Activated T-helper 1 cell treated with Interleukin-2 at 50 U/mL for 16 hours (primary cell): ENCODE measurements at places on chromosomes 4 and X.

DNA sequence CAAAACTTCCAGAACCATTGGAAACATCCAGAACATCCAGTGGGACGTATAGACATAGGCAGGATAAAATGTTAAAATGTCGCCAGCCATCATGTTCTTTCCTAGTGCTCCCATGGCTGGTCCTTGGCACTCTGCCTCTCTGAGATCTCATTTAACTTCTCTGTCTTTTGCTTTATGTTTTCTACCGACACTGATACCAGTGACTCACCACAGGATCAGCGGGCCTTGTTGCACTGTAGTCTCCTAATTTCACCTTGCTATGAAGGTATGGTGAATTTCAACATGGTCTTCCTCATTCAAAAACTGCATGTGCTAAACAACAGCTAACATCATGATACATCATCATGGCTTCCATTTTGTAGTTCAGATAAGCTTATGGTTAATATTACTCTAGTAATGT lies 521.0 kb upstream of the IGFBP7 start:
- no peak for DNase-seq

- DNase-seq, result no peak
Measured at GRCh38 chr4:123182289-123182688, 214.3 kb upstream of the SPRY1 start.

DNA sequence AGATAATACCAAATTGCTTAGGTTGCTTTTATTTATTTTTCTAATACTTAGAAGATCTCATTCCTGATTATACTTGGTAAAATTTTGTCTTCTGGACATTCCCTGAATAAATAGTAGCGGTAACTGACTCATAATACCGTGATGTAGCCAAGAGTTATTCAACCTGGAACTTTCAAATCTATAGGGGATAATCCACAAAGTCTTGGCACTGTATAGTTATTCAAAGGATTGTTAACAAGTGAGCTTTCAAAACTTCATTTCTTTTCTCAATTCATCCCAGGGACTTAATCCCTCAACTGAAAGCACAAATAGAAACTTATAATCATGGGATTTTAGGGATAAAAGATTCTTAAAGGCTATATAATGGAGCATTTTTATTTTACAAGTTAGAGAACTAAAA lies 1383.3 kb downstream of the FAM133A start:
- DNase-seq, result no peak

DNA sequence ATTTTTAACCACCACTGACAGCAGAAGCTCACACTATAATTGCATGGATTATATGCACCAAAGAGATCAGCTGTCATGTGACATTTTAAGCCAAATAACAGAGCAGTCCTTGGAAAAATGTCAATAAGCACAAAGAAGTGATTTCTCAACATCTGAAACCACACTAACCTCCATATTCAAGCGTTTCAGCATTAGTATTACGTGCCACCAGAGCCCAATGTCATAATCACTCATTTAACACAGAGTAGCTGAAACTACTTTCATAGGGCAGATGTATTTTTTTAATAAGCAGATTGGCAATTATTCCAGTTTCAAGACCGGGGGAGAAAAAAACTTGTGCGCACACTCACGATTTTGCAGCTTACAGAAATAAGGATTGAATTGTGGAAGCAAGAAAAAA lies 76.6 kb downstream of the SH3KBP1 start:
- DNase-seq, result no peak

DNA sequence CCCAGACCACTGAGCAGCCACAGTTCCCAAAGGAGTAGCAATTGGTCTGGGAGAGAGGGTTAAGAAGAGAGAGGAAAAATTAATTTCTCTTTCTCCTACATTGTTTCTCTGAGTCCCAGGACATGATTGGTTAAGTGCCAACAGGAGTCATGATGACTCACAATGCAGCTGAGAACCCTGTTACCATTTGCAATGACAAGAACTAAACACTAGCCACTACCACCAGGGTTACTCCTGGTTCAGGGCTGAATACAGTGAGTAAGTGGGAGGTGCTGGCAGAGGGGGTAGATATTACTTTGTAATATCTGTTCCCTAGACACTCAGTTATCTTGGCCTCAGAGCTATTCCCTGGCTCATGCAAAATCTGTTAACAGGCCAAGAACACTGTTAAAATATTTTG lies 18.0 kb downstream of the ETDC start:
- DNase-seq, result no peak

DNA sequence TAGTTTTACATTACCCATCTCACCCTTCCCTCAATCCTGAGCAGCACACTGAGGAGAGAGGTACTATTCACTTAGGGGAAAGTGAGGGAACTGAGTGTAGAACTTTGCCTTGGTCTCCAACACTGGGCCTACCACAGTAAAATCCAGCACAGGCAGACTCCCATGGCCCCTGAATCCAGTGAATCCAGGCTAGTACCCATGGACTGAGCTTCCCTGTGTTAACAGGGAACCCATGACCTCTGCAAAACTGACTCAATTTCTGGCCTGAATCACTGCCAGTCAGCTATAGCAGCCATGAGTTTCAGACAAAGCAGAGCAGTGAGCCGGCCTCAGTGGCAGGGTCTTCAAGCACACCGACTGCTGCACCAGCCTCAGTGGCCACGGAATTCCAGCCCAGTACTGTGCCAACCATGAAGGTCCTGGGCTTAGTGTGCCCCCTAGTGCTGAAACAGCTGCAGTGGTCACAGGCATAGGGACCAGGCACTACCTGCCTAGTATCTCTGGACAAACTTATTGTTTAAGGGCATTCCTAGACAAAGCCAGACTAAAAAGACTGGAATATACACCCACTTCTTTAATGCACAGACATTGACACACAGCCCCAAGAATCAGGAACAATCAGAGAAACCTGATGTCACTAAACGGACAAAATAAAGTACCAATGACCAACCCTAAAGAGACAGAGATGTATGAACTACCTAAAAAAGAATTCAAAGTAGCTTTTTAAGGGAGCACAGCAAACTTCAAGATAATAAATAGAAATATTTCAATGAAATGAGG lies 127.4 kb upstream of the RPL34 start:
- DNase-seq, result no peak

- no peak for DNase-seq
Measured at GRCh38 chr4:113899271-113900070, 80.0 kb downstream of the ARSJ start.

- no peak for DNase-seq
Measured at GRCh38 chr4:52015366-52015765, 4.8 kb downstream of the LRRC66 start.

DNA sequence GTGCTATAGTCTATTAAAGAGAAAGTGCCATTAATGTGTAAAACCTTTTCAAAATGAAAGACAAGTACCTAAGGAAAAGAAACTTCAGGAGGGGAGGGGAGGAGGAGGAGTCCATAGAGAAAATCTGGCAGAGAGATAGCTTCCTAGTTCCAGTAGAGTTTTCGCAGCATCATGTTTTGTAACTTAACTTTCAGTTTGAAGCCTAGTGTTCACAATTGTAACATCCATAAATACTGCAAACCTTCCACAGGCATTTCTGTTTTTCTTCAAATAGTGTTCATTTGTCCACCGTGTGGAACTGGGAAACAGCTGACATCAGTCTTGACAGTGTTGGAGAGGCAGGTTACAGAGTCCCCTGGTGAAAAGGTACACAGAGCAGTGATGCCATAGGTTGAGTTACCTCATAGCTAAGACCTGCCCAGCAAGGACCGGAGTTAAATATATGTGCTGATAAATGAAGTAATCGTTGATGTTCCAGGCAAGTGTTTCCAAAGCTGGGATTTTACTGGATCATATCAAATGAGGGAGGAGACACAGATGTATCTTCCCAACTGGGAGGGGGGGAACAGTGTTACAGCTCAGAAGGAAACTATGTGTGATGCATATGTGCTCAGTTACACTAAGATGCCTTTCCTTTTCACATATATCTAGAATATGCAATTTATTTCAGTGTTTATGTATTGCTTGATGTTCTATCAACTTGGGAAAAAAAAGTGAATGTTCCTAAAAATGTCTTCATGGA lies 369.5 kb upstream of the FAM241A start:
- DNase-seq, result no peak

GRCh38 chr4:931194-931959 lies 739 bp downstream of the GAK start:
- DNase-seq, result no peak

DNA sequence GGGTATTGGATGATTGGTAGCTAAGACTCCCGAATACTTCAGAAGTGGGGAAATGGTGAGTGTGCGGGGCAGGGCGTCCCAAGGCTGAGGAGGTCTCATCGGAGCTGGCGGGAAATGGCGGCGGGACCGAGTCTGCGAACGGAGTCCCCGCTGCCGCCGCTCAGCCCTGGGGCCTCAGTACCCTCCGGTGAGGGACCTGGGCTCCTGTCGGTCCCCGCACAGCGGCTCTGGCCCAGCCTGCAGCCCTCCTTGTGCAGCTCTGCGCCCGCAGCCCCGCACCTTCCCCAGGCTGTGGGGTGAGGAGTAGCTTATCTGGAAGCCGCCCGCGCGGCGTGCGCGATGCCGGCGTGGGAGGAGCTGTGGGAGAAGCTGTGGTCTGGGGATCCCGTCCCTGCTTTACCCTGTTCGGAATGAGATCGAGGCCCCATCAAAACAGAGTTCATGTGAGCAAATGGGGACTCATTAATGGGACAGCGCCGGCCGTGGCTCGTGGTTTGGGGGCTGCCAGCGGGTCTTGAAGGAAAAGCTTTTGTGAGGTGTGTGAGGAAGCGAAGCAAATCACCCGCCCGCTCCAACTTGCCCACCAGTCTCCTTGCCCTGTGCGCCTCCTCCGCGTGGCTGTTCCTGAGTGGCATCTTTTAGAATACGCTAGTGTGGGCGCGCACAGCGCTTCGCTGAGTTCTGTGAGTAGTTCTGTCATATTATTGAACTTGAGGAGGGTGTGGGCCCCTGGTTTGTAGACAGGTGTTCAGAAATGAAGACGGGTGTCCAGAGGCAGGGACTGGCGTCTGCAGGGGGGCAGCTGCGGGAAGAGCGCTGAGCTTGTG lies 531 bp downstream of the ZNF141 start:
- peak; percentile 28 for DNase-seq

GRCh38 chr4:68589790-68590189 lies 13.7 kb upstream of the UGT2B17 start:
- no peak for DNase-seq

GRCh38 chrX:73127700-73128241 lies 48.5 kb upstream of the PABPC1L2A start:
- no peak for DNase-seq

GRCh38 chr4:126451237-126451873 lies 1136.6 kb downstream of the FAT4 start:
- no peak for DNase-seq

DNA sequence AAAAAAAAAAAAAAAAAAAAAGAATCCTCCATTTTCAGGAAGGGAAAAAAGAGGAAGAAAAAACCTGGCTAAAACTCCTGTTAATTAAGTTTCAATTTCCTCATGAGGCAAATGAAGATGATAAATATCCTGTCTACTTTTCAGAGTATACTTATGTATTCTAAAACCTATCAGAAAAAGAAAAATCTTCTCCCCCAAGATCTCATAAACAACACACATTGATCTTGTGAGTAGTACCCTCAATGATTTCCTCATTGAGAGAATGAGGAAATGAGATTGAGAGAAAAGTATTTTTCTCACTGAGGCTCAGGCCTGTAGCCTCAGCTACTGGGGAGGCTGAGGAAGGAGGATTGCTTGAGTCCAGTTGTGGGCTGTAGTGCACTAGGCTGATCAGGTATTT lies 146.7 kb downstream of the TET2 start:
- no peak for DNase-seq

GRCh38 chr4:97525236-97525635 lies 618.0 kb downstream of the STPG2 start:
- DNase-seq, result no peak

GRCh38 chr4:170805352-170805751 lies 715.6 kb upstream of the AADAT start:
- no peak for DNase-seq

DNA sequence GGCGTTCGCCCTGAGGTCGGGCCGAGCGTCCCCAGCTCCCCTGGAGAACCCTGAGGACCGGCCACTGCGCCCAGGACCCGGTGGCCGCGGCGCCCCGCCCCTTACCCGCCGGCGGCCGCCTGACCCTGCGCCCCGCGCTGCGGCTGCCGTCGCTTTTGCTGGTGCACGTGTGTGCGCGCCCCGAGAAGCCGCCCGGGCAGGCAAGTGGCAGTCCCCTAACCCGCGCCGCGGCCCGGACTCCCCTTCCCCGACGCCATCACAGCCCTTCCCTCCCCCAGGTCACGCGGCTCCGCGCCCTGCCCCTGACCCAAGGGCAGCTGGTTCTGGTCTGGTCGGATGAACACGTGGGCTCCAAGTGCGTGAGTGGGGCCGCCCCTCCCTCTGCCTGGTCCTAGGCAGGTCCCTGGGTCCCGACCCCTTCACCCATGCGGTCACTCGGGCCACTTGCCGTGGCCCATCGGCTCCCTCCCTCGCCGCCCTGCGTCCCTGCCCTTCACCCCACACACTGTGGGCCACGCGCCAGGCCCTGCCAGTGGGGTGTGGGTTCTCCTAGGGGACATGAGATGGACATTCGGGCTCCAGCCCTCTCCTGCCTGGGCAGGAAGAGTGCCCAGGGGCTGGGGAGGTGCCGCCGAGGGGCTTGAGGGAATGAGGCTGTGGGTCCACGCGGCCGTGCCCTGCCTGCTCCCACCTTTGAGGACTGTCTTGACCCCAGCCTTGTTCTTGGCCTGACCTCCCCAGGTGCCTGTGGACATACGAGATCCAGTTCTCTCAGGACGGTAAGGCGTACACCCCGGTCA lies 8.0 kb upstream of the FGFRL1 start:
- no peak for DNase-seq

GRCh38 chr4:122012735-122013134 lies 60.9 kb upstream of the TRPC3 start:
- DNase-seq, result no peak

DNA sequence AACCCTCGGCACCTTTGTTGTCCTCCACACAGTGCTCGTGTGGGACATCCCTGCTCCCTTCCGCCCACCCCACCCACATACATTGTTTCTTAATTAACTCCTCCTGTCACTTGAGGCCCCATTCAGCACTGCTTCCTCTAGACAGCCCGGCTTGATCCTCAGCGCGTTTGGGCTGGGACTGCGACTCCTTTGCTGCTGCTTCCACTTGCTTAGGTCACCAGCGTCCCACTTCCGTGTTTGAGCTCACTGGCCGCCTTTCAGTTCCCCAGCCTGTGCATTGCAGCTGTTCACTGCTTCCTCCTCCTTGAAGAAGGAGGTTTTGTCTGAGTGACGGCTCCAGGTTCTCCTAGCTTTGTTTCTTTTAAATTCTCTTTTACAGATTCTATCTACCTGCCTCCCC lies 16.1 kb downstream of the RNF4 start:
- peak; percentile 46 for DNase-seq

DNA sequence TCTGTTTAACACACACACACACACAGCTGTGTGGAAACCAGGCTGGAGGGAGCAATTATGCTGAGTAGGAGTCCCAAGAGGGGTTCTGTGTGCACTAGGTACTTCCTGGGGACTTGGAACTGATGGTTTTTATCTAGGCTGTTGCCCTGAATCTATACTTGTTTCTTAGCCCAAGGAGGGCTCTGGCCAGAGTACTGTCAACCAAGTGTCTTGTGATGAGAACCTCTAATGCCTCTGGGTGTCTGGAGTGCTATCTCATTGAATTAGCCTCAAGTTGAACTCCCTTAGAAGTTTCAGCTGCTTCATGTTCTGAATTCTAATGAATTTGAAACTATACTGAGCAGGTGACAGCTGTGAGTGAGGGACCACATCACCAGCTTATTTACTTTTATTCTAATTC lies 16.6 kb downstream of the ARHGAP24 start:
- no peak for DNase-seq

GRCh38 chr4:138758876-138759553 lies 256.6 kb upstream of the NOCT start:
- no peak for DNase-seq
